DND-41 (cell line): ENCODE measurements at places on chromosomes 1 and 21.

- no peak for DNase-seq
Observed at GRCh38 chr1:202616355-202616915, 93.8 kb downstream of the SYT2 start.

GRCh38 chr1:232423591-232423990 lies 206.3 kb downstream of the SIPA1L2 start:
- DNase-seq, result no peak

GRCh38 chr1:17193222-17194132 lies 11.5 kb upstream of the PADI1 start:
- no peak for DNase-seq

- DNase-seq, result no peak
Observed at GRCh38 chr1:52203935-52204625, 62.2 kb downstream of the ZFYVE9 start.

DNA sequence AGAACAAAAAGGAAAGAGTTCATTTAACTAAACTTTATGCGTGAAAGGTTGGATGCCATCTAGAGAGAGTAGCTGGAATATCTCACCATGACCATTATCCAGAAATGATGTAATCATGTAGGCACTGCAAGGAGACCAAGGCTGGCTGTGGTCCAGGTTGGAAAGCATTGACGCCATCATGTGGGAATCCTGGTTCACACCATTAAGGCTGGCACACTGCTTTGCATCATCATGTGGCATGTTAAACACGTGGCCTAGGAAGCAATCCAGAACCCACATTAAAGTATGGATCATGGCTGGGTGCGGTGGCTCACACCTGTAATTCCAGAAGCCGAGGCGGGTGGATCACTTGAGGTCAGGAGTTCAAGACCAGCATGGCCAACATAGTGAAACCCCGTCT lies 4.3 kb downstream of the ADAMTS1 start:
- DNase-seq, result peak; percentile 29

DNA sequence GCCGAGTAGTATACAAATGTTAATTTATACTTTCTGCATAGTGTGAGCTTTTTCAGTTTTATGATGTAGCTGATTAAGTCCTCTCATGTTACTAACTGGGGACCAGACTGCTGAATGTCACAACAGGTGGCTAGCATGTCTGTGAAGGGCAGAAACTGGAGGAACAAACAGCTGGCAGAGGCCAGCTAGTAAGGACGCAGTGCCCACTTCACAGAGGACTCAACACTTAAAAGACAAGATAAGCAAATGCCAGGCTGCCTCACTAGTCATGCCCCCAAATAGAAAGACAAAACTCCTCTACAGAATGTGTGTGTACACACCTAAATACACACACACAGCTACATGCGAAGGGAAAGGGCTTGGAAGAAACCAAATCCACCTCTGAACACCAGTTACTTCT lies 73.8 kb upstream of the ZNF678 start:
- DNase-seq, result no peak

GRCh38 chr1:27409669-27410068 lies 17.2 kb downstream of the GPR3 start:
- no peak for DNase-seq

- no peak for DNase-seq
Observed at GRCh38 chr21:37005548-37006485, 685 bp upstream of the RIPPLY3 start.
